EH (cell line): ENCODE measurements at places on chromosomes 11 and 22.

DNA sequence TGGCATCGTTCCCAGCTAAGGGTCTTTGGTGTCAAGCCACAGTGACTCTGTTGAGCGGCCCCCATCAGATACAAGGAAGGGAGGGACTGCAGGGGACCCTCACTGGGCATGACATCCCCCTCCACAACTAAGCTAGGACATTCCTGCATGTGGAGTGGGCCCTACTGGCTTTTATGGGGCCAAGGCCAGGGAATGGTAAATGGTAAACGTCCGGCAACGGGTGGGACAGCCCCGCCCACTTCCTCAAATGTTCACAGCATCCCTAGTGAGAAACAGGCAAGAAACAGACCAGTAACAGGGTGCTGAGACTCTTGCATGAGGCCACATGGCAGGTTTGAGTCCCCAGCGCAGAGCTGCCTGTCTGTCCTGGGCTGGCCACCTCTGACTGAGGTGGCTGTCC is 4.4 kb downstream of the TMPRSS6 start:
- no peak for DNase-seq

- no peak for DNase-seq
Measured at GRCh38 chr11:46378811-46379481, 2.5 kb upstream of the MDK start.

GRCh38 chr11:9090488-9091043 is 833 bp downstream of the SCUBE2 start:
- DNase-seq, result peak; percentile 12

- DNase-seq, result no peak
Measured at GRCh38 chr11:83678831-83679584, 392.8 kb upstream of the CCDC90B start.

GRCh38 chr11:84990141-84990540 is 637.0 kb downstream of the DLG2 start:
- DNase-seq, result no peak

DNA sequence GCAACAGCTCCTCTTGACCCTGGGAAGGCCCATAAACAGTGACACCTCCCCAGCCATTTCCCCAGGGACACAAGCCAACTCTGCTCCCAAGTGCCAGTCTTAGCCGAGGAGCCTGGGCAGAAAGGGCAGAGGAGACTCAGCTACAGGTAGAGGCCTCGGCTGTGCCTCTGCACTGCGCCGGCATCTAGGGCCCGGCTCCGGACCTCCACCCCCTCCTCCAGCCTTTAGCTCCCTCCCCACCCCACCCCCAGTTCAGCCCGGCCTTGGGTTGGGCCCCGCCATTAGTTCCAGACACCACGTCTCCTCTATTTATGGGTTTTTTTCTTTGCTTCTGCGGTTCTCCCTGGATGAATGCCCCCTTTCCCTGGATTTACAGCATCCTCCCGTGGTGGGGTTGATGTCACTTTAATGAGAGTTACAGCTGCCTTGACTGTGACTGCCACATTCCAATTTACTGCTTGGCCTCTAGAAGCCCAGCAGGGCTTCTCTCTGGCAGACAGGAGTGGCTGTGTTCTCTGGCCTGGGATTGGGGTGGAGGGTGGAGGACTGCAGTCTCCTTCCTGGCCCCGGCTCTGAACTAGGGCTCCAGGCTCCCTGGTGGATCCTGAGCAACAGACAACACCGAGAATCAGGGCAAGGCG is 13.5 kb upstream of the OAF start:
- peak; percentile 80 for DNase-seq

GRCh38 chr11:64055077-64055476 is 19.3 kb downstream of the FLRT1 start:
- peak; percentile 13 for DNase-seq

- DNase-seq, result no peak
Measured at GRCh38 chr11:8375460-8375859, 111.8 kb upstream of the LMO1 start.

- no peak for DNase-seq
Measured at GRCh38 chr22:22452211-22452610, 56.3 kb downstream of the ZNF280B start.

DNA sequence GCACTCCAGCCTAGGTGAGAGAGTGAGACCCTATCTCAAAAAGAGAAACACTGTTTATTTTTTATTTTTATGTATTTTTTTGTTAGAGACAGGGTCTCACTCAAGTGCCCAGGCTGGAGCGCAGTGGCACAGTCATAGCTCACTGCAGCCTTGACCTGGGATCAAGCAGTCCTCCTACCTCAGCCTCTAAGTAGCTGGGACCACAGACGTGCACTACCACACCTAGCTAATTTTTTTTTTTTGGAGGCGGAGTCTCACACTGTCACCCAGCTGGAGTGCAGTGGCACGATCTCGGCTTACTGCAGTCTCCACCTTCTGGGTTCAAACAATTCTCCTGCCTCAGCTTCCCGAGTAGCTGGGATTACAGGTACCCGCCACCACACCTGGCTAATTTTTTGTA is 6.4 kb downstream of the RBX1 start:
- no peak for DNase-seq

DNA sequence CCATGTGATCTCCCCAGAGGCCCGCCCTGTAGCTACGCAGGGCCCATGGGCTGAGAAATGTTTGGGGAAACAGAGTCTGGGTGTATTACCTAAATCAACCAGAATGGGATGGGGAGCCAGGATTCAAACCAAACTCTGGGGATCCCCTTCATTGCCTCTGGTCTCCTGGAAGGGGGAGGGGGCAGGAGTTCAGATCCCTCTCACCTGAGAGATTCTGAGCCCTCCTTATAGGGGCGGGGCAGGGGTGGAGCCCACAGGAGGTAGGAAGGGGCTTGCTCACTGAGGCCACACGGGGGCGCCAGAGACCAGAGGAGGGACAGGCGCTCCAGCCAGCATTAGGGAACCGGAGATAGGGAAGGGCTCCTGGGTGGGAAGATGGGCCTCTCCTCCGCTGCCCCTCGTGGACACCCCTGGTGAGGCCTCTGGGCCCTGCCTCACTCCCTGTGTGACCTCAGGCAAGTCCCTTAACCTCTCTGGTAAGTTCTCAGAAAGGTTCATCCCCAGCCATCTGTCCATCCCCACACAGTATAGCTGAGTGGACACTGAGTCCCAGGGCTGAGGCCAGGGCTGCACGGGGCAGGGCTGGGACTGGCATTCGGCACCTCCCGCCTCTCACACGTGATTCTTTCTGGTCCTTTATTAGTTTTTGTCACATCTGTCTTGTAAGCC is 2.7 kb upstream of the CDC42BPG start:
- DNase-seq, result peak; percentile 90

DNA sequence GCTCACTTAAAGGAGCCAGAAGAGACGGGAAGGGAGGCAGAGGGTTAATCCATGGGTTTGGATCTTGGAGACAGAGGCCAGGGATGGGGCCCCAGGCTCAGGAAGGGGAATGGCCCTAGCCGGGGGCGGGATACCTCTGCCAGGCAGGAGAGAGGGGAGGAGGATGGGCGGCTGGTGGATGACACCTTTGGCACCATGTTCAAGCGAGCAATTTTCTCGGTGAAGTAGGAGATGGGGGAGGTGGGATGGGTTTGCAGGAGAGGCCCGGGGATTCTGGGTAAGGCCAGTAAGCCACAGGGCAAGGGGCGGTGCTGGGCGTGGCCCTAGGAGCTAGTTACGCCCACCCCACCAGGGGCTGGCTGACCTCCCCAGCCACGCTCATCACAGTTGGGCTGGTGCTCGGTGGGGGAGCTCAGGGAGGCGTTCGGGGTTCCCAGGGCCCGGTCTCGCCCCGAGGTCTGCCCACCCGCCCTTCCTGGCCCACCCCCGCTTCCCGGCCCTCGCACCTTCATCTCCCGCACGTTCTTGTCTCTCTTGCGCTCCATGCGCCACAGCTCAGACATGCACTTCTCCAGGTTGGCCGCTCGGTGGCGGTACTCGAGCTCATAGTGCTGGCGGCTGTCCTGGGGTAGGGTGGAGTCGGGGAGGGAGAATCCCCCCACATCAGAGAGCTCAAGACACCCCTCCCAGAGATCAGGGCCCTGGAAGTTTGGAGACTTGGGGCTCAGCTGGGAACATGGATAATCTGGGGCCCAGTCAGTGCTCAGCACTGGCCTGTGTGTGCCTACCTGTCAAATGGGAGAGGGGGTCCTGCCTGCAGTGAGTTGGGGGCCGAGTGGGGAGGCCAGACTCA is 12.7 kb downstream of the BAIAP2L2 start:
- no peak for DNase-seq

DNA sequence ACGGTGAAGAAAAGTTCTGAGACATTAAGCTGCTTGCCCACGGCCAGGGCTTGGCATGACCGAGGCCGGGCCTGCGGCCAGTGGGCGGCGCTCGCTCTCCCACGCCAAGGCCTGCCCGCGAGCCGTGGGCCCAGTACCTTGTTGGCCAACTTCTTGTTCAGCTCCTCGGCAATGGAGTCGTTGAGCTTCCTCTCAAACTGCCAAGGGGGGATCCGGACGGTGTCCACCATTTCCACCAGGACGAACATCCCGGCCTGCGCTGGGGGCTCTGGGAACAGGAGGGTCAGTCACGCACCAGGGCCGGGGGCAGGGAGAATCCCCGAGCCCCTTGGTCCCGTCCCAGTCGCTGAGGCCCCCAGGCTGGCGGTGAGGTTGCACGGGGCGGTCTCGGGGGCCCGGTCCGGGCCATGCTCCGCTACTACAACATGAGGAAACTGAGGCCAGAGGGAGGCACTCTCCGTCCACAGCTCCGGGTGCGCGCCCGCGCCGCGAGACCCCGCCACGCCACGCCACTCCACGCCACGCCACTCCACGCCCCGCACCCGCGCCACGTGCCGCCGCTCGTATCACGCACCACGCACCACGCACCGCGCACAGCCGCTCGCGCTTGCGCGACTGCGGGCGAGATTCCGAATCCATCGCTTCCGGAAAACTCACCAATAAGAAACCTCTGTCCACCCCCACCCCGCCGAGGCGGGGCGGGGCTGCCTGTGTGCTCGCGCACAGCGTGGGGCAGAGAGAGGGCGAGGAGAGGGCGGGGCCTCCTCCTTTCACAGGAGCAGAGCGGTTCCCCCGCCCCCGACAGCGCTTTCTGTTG is at the start of gene POLR3H:
TSS of gene POLR3H (minus strand) at position 617 of the 817 bp plus-strand sequence. CDS start at position 248, 369 bp downstream.
- peak; percentile 98 for DNase-seq

DNA sequence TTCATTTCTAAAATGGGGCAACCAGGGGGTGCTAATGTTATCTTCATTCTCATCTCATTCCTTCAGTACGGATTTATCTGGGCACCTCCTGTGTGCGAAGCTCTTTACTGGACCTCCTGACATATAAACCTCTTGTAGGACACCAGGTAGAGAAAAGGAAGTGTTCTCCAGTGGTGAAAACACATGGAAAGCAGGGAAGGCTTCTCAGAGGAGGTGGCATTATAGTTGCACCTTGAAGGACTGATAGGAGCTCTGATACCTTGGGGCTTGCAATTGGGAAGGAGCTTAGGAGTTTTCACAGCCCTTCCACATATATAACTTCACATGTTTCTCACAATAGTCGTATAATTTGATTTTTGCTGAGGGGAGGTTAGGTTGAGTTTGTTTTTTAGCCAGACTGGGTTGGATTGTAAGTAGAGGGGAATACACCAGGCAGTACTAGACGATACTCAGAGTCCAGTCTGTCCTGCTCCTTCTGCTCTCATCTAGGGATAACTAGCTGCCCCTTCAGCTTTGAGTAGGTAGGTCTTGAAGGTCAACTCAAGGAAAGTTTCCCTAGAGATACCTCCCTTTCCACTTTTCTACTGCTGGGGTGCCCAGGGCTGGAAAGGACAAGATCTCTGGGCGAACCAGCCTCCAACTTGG is 34.0 kb upstream of the ALX4 start:
- no peak for DNase-seq

- DNase-seq, result peak; percentile 22
Measured at GRCh38 chr11:27907530-27907929, 200.4 kb downstream of the KIF18A start.

GRCh38 chr11:112859787-112860186 is 101.4 kb upstream of the NCAM1 start:
- no peak for DNase-seq

GRCh38 chr11:117465236-117465997 is 137.8 kb downstream of the CEP164 start:
- DNase-seq, result no peak

- no peak for DNase-seq
Measured at GRCh38 chr11:66046901-66047300, 2.1 kb downstream of the GAL3ST3 start.

DNA sequence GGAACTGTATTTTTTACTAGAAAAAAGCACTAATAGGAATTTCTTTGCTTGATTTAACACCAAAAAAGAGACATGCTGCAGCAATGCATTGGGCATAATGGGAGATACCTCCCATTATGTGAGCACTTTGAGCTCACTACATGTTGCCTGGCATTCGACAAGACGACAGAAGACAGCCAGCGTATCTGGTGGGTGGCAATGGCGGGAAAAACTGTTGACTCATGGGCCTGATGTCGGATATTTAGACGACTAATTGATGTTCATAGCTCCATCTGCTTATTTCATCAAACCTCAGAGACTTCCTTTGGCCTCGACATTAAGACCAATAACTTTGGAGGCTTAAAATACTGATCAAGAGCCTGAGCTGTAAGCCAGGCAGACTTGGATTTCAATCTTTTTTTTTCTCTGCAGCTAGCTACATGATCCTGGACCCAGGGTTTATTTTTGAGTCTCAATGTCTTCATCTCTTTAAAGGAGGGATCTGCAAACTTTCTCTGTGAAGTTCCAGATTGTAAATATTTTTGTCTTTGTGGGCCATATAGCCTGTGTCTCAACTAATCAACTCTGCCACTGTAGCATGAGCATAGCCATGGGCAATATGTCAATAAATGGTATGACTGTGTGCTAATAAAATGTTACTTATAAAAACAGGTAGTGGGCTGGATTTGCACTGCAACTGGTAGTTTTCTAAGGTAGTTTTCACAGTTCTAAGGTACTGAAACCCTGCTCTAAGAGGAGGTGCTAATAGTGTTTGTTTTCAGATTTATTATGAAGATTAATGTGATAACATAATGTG is 375.1 kb downstream of the METTL15 start:
- DNase-seq, result no peak

GRCh38 chr11:44189986-44190882 is 94.8 kb downstream of the EXT2 start:
- no peak for DNase-seq

DNA sequence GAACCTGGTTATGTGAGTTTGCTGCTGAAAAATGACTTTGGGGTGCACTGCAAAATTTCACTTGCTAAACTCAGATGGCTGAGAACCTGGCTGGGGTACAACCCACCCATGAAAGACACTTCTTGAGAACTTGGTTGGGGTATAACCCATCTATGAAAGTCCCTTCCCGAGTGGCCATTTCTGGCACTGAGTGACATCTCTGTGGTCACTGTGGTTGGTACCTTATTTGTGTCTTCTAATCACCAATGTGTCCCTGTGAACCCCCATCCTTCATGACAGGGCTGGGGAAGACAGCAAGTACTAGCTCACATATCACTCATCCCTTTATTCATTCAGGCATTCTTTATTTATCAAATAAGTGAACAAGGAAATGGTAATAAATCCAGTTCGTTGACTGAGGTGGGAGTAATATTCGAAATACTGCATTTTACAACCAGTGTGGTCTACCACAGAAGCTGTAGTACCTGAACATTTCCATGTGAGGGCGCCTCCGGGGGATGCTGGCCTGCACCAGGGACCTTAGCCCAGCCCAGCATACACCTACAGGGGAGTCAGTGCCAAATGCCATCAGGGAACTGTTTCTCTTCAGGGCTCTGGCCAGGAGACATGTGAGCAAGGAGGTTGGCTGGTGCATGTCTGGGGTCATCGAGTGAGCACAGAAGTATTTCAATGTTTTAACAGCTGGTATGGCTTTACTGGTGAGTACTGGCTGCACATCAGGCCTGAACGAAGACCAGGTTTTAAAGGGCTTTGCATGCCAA is 122.1 kb downstream of the CSNK2A3 start:
- no peak for DNase-seq
